ENCODE measurements at places on chromosomes 7 and 10.

DNA sequence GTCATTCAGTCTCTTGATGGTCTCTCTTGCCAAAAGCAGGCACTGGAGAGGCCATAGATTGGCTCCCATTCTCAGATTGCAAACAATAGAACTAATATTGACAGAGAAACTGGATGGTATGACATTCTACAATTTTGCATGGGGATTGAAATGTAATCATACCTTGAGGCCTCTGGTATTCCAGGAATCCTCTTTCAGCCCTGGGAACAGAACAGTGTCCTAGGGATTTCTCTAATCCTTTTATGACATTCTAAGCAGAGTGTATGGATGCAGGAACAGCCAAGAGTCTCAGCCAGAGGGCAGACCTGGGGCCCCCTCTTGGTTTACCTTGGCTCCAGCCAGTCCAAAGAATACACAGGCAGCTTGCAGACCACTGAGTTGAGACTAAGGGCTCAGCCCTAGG is 206.4 kb downstream of the KCNMA1 start:
- DNase-seq = no peak

GRCh38 chr7:12685550-12685949 is 1.9 kb upstream of the ARL4A start:
- no peak for DNase-seq

- no peak for DNase-seq
Measured at GRCh38 chr7:126700807-126701604, 551.7 kb downstream of the GRM8 start.

DNA sequence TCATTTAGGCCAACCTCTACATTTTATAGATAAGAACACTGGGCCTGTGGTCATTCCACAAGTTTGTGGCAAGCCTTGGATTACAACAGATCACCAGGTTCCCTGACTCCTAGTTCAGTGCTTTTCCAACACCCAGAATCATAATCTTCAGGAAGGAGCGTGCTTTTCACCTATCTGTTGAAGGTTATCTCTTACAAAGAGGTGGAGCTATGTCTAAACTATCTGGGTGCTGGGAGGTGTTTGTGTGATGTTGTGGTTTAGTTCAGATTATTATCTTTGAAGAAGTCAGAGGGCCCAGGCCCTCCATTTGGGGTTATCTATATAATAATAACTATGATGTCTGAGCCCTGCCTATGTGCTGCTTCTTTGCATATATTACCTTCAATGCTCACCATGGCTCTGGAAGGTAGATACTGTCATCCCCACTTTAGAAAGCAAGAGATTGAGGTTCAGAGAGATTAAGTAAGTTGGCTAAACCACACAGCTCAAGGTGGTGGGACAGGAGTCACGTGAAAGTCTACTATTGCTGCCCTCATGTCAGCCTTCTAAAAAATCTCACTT is 24.0 kb downstream of the IL2RA start:
- DNase-seq = no peak

DNA sequence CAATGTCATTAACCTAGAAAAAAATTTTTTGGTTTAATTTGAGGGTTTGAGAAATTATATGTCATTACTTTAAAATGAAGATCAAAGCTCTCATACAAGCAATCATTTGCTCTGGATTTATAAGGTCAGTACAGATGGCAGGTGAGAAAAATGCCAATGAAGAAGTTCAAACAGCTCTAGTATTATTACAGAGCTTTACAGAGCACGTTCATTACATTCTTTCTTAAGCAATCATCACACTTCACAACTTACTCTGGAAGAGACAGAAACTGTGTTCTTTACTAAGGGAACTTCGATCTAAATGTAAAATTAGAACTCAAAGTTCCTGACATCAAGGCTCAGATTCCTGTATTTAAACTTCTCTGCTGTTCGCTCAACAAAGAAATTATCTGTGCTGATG is 153.4 kb downstream of the ATE1 start:
- no peak for DNase-seq

DNA sequence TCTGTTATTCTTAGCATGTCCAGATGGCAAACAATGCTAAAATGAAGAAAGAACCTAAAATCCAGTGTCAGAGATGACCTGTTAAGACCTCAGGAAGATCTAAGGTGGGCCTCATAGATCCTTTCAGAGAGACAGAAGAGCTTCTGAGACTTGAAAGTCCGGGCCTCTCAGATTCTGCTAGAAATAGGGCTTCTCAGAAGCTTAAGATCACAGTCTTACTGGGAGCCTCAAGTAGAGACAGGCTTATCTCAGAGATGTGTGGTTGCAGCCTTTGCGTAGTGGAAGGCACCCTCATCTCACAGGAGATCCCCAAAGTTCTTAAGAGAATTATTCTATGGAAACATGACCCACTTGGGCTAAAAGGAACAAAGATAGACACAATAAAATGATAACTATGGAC is 642.8 kb downstream of the TNS3 start:
- no peak for DNase-seq

GRCh38 chr7:15753887-15754579 is 67.5 kb upstream of the MEOX2 start:
- DNase-seq = no peak

DNA sequence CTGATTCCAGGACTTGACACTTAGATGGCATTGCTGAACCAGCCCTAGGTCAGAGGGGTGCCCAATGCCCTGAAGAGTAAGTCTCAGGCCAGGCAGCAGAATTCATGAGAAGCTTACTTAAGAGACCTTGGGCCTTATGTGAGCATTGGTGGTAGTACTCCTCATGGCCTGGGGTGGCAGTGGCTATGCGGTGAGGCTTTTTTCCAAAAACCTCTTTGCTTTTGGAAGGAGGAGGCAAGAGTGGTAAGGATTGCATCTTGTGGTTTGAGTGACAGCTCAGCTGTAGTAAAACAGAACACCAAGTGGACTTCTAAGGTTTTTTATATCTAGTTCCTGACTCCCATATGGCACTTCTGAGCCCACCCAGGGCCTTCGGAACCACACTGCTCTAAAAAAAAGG is 459.0 kb upstream of the STEAP1 start:
- DNase-seq = no peak

DNA sequence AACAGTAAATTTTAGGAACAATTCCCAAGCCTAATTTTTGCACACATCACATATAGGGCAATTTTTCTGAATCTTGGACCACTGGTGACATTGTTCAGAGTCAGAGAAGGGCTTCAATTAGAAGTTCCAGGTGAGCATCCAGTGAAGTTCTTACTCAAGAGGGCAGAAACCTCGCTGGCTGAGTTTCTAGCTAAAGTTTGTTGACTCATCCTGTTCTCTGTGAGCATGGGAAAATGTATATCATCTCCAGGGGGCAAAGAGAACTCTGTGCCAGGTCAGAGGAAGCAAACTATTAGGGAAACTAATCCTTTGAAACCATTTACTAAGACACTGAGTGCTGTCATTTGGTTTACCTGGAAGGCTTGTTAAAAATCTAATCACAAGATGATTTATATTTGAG is 695.6 kb upstream of the IGFBP3 start:
- DNase-seq = no peak

GRCh38 chr10:132715776-132716680 is 69.9 kb downstream of the NKX6-2 start:
- DNase-seq = no peak

DNA sequence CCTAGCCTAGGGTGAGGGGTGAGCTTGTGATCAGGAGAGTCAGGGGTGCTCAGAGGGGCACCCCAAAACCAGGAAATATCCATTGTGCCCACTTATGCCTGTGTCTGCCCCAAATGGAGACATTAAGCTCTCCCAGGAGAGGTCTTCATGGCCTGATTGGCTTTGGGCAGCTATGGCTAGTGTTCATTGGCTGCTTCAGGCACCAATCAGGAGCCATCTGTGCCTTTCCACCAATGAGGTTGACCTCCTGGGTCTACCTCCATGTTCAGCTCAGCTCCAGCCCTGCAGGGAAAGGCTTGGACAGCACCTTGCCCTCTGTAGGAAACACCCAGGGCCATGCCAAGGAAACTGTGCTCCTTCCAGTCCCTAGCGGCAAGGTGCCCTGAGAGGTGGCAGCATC is 23.9 kb upstream of the HSPB1 start:
- DNase-seq = no peak

DNA sequence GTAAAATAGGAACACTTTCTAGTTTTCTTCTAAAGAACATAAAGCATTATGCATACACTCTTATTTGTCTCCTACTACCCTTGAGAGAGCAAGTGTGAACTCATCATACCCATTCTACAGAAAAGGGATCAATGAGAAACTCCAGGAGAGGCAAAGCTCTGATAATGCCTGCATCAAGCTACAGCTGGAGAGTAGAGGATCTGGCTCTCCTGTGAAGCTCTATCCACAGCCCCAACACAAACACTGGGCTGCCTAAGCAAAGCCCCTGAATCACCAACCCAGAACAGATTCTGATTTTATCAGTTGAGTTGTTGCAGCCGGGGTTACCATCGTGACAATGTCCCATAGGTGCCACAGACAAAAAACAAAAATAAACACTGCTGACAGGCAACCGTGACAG is 74.9 kb downstream of the NUDCD3 start:
- DNase-seq = no peak

DNA sequence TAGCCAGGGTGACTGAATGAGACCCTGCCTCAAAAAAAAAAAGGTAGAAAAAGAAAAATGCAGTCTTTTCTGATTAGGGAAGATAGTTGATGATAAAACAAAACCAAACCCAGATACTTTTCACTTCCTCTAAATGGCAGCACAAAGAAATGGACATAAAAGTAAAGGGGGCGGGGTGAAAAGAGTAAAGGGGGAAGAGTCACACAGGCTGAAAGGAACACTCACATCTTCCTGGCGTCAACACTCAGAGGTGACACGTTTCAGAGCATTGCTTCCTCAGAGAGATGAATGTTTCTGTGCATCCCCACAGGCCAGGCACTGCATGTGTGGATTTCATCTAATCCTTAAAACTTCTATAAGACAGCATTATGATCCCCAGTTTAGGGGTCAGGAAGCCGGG is 81.2 kb downstream of the HIPK2 start:
- DNase-seq = no peak

- DNase-seq = no peak
Measured at GRCh38 chr7:88185650-88186049, 34.2 kb downstream of the SRI start.

DNA sequence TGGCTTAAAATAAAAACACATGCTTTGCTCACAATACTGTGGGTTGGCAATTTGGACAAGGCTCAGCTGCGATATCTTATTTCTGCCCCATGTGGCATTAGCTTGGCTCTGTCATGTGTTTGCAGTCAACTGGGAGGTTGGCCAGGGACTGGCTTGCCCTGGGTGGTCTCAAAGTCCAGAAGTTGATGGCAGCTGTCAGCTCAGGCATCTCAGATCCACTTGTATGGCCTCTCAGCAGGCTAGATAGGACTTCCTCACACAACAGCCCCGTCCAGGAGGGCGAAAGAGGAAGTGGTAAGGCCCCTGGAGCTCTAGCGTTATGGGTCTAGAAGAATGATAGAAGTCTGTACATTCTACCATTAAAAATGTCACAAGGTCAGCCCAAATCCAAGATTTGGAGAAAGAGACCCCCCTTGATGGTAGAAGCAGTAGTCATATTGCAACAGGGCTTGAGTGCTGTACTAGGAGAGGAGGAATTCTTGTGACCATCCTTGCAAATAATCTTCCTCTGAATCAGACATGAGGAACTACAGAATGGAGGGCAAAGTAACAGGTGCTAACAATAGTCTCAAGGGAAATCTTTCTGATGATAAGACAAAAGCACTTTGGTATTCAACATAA is 166.2 kb downstream of the FAM107B start:
- no peak for DNase-seq

DNA sequence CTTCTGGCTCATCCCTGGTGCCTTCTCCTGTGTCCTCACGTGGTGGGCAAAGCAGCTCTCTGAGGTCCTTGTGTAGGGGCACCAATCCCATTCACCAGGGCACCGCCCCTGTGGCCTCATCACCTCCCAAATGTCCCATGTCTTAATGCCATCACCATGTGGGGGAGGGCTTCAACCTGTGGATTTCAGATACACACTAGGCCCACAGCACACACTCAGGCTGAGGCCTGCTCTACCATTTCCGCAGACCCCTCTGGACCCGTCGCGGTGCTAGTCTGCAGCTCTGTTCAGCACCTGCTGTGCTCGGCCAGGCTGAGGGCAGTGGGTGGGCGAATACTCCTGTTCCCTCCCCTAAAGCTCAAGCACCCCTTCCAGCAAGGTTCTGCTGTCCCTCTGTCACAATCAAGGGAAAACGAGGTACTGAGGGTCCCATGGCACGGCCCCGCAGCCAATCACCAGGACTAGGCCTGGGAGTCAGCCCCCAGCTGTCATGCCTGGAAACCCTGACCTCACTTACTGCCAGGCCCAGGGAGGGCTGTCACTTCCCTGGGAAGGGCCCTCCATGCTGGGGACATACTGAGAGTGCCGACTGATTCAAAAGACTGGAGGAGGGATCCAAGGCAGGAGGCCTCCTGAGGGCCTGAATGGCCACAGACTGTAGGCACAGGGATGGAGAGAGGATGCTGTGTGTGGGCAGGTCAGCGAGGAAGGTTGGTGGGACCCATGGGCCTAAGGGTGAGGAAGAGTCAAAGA is 123.8 kb upstream of the RET start:
- no peak for DNase-seq

- no peak for DNase-seq
Measured at GRCh38 chr10:129927351-129928120, 36.5 kb downstream of the EBF3 start.

DNA sequence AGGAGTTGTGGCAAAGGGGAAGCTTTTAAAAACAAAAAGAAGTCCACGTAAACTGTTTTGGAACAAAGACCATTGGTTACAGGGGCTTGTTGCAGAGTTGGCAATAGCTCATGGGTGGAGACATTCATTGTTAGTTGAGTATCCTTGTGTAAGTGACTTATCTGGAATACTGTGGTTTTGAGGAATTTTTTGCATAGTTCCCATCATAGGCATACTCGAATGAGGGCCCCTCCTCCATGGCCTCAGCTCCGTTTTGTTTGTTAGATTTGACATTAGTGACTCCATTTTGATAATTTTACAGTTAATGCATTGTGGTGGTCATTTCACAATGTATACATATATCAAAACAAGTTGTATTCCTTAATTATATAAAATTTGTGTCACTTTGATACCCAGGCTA is 12.8 kb upstream of the SMKR1 start:
- no peak for DNase-seq

DNA sequence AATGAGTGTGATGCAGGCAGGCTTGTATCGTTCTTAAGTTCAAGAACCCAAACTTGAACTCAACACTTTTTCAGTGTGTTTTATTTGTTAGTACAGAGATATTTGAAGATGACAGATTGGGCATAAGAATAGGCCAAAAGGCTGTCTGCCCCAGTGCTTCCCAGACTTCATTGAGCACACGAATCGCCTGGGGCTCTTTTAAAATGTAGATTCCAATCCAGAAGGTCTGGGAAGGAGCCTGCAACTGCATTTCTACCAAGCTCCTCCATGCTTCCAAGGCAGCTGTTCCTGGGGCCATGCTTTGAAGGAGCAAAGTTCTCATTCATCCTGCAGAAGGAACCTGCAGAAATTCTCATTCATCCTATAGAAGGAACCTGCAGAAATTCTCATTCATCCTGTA is 114.5 kb upstream of the INSYN2A start:
- DNase-seq = no peak

Measured in activated naive CD4-positive, alpha-beta T cell (primary cell).